Activated gamma-delta T cell (primary cell): ENCODE measurements at places on chromosomes 4 and X.

GRCh38 chr4:109977854-109978501 is 65.3 kb downstream of the EGF start:
- DNase-seq: no peak

DNA sequence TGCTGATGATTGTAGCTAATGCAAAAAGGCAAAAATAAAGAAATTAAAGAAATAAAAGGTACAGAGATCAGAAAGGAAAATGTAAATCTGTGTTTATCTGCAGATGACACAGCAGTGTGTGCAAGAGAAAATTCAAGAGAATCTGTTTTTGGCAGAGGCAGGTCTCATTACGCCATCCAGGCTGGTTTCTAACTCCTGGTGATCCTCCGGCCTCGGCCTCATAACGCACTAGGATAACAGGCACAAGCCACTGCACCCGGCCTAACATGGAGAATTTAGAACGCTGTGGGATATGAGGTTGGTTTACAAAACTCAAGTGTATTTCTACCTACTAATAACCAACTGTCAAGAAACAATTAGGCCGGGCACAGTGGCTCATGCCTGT is 29.4 kb downstream of the CTBP1 start:
- DNase-seq: no peak

DNA sequence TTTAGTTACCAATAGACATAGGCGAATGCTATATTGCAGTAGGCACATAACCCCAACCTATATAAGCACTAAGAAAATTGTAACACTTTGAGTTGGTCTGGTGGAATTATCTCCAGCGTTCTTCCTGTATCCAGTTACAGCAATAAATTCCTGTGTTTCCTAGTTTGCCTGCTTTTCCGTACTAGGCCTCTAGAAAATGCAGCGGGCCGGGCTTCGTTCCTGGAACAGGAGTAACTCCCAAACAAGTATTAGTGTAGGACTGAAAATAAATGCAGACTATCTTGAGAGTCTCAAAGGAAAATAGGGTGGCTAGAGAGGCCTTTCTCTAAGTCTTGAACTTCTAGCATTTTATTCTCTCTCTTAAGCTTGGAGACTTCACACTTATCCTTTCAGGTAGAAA is 159.8 kb downstream of the OR13H1 start:
- no peak for DNase-seq

DNA sequence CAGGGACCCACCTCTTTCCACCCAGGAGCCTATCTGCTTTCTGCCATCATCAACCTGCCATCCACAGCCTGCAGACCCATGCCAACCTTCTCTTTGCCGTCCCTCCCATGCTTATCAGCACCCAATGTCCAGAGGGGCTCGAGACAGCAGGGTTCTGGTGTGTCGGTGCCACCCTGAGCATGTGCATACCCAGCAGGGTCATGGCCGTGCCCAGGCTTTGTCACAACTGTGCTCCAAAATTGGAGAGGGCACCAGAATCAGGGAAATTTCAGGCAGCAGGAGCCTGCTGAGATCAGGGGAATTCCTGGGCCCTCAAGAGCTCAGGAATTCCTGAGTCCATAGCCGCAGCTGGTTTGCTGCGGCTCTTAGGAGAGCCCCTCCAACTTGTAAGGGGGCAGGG is 330.6 kb downstream of the CCSER1 start:
- DNase-seq: no peak

DNA sequence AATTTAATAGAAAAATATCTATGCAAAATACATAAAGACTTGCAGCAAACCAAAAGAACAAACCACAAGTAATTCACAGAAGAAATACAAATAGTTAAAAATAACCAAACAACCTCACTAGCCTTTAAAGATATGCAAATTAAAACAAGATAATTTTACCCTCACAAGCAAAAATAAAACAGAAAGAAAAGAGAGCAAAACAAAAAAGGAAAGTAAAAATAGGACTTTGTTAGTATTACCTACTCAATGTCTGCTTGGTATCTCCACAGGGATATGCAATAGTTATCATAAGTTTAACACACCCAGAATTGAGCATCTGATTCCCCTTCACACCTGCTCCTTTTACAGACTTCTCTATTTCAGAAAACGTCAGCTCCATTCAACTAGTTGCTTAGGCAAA is 737.5 kb upstream of the MAGEB2 start:
- no peak for DNase-seq

GRCh38 chrX:139388254-139388653 is 142.3 kb upstream of the F9 start:
- DNase-seq: no peak

- no peak for DNase-seq
These were observed 50.4 kb upstream of the CCDC149 start for GRCh38 chr4:24963277-24963676.

- no peak for DNase-seq
These were observed 34.1 kb downstream of the SPINK2 start for GRCh38 chr4:56787380-56787779.

- no peak for DNase-seq
These were observed 932.3 kb upstream of the EPHA5 start for GRCh38 chr4:66602622-66603021.

DNA sequence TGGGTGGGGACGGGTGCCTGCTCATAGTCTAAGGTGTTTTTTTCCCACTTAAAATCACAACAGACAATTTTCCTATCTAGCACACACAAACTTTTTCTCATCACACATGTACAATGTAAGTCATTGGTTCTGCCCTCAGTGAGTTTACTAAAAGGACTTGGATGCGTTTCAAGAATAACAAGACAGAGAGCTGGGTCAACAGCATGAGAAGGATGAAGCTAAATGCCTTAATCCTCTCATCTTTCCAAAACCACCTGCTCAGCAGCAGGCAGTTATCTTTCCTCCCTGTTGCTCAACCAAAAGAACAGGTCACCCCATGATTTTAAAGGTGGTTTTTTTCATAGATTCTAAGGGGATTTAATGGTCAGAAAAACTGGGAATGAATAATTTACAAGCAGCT is 40.1 kb downstream of the OFD1 start:
- no peak for DNase-seq

- DNase-seq: no peak
These were observed 56.9 kb upstream of the TMEM33 start for GRCh38 chr4:41878170-41878969.

- no peak for DNase-seq
These were observed 94.7 kb upstream of the SRD5A3 start for GRCh38 chr4:55251342-55251741.

DNA sequence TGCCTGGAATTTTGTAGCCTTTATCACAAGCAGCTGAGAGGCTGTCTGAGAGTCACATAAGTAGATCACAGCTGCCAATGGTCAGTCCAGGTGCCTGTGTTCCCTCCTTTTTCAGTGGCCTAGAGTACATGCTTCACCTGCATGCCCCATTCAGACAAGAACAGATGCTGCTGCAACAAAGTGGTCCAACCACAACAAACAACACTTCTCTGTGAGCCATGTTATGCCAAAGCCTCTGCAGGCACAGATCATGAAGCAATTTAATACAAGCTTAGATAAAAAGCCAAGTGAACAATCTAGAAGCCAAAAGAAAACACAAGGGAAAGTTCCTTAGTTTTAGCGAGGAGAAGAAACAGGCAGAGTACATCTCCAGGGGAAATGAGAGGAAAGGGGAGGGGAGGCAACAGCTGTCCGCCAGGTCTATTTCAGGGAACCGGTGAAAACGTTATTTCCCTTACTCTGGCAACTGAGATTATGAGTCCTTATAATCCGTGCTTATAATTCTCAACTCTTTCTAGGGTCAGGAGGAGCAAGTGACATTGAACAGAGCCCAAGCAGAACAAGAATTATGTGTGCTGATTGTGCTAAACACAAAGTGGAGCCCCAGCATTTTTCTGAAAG is 92.6 kb downstream of the TSPAN5 start:
- DNase-seq: no peak

GRCh38 chr4:24574236-24574635 is 10.1 kb downstream of the DHX15 start:
- no peak for DNase-seq

DNA sequence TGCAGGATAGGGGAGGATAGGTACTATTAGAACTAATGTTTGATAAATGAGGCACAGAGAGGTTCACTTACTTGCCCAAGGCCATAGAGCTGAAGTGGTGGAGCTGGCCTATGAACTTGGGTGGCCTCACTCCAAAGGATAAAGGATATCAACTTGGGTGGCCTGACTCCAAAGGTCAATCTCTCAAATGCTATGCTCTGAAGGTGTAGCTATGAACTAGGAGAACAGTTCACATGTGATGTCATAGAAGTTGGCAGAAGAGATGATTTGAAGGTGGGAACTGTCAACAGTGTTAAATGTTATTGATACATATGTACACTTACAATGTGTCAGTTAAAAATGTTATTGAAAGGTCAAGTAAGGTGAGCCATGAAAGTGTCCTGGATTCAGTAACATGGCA is 6.2 kb upstream of the CHST7 start:
- DNase-seq: no peak

GRCh38 chrX:2435465-2435864 is 65.3 kb downstream of the DHRSX start:
- DNase-seq: no peak

DNA sequence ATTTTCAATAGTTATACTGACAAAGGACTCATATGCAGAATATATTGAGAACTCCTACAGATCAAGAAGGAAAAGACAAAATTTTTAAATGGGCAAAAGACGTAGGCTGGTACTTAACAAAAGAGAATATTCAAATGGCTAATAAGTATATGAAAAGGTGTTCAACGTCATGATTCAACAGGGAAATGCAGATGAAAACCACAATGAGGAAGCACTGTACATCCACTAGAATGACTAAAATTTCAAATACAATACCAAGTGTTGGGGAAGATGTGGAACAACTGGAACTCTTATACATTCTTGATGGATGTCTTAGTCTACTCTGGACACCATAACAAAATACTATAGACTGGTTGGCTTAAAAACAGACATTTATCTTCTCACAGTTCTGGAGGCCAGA is 1.3 kb upstream of the MRFAP1L1 start:
- no peak for DNase-seq

DNA sequence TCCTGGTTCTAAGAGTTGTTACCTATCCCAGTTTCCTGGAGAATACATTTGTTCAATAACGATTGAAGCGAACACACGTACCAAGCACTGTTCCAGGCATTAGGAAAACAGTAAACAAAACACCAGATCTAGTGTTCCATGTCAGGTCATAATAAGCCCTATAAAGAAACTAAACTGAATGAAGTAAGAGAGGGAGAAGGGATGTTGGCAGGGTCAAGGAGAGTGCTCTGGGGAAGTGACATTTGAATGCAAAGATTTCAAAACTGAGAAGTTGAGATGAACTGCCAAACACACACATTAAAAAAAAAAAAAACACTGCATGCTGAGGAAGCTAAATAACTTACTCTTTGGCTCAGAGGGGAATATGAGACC is 14.4 kb upstream of the ENAM start:
- no peak for DNase-seq

DNA sequence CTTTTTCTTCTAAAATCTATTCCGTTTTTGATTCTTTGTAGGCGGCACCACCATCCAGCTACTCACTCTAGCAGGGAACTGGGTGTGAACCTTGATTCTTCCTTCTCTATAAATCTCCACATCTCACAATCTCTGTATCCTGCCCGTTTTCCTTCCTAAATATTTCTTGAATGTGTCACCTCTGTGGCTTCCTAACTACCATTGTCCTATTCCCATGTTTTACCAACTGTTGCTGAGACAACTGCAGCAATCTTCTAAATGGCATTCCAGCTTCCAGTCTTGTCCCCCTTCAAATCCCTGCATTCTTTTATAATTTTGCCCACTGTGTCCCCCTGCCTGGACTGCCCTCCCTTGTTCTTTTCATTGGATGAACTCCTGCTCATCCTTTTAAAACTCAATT is 641.3 kb downstream of the RPA4 start:
- no peak for DNase-seq

DNA sequence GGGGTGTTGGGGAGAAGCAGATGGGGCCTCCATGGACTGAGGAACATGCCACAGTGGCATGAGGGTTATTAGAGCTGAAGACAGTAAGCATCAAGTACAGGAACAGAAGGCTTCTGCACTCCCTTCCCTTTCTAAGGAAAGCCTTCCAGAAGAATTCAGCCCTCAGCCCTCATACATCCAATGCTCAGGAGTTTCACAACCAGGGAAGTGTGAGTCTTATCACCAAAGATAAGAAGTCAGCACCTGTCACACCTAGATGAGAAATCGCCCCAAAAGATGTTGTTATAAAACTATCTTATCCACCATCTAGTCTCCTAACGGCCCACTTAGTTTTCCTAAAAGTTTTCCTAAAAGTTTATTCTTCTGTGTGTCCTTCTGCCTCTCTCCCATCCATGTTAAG is 78.0 kb upstream of the STS start:
- no peak for DNase-seq

DNA sequence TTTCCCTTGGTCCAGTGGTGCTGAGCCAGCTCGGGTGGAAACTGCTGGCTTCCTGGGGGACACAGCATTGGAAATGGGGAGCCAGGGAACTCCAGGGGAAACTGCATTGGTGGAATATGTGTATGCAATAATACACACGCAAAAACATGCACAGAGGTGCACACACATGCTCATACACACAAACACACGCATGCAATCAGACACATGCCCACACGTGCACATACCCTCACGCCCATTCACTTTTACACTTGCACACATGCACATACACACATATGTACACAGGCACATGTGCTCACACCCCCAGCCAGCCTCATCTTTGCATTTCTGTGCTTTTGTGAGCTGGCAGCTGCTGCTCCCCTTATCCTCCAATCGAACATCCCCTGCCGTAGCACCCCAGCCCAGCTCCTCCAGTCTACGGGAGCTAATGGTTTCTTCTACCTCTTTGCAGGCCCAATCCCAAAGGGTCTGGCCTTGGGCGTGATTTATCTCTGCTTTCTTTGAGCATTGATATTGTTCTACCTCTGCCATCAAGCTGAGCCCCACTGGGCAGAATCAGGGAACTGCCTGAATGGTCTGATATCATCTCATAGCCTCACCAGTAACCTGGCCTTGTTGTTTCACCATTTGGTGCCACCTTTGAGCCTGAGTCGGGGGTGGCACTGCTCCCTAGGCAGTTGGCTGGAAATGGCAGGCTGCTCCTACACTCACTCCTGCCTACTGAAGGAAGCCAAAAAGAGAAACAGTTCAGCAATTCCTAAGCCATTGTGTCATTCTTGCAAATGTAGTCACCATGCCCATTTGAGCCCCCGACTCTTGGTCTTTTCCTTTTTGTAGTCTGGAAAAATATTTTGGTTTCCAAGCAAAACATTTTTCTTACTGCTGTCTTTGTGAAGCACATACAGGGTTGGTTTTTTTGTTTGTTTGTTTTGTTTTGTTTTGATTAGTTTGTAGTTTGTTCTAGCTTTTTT is 104.4 kb upstream of the MAMLD1 start:
- DNase-seq: no peak

- no peak for DNase-seq
These were observed 323.5 kb upstream of the CASK start for GRCh38 chrX:42246814-42247213.

- no peak for DNase-seq
These were observed 226.7 kb downstream of the RBMX2 start for GRCh38 chrX:130628516-130628915.

GRCh38 chrX:26909728-26910127 is 553.4 kb downstream of the PPP4R3C start:
- DNase-seq: no peak

GRCh38 chr4:152033621-152034020 is 272.8 kb upstream of the GATB start:
- DNase-seq: no peak
